ENCODE measurements at places on chromosomes 2 and 18.
A peak's percentile ranks its signal among the peaks of the same experiment; 100 is the strongest.

GRCh38 chr2:135552887-135553286, 21.6 kb downstream of the R3HDM1 start:
- no peak for DNase-seq

DNA sequence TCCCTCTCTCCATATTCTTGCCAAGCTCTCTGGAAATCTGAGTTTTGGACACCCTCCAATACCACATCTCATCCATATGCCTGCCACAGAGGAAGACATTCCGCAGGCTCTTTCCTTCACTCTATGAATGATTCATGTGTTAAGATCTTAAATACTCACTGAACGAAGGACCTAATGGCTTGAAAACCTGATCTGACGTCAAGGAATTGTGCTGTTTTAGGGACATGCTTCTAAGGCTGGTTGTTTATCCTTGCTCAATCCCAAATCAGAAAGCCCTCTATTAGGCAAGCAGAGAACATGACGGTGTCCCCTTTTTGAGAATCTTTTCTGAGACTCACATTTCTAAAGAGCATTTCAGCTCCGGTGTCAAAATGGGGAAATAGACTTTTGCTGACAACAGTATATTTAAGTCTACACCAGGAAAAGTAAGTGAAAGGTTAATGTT, 83.7 kb upstream of the GALNT5 start:
- DNase-seq, result no peak

GRCh38 chr2:30046979-30047378, 99.8 kb upstream of the YPEL5 start:
- no peak for DNase-seq

DNA sequence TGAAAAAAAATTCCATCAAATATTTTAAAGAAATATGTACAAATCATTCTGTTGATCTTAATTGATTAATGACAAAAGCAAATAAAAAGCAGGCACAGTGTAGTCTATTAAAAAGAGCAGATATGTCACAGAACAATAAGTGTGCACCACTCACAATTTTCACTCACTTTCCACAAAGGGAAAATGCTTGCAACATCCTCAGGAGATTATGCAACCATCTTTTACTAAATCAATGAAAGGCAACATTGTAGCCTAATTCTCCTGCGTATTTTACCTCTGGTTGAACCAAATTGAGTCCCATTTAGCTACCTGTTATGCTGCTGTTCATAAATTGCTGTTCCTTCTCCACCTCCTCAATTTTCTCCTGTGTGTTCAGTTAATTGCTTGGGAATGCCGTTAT, 1346.8 kb upstream of the PIK3C3 start:
- DNase-seq, result no peak

GRCh38 chr2:164335128-164335527, 286.2 kb downstream of the GRB14 start:
- no peak for DNase-seq

GRCh38 chr2:27211241-27211942, 449 bp upstream of the ATRAID start:
- DNase-seq, result no peak

GRCh38 chr18:76687304-76687962, 134.9 kb upstream of the ZNF236 start:
- no peak for DNase-seq

GRCh38 chr2:137182071-137182470, 416.7 kb downstream of the THSD7B start:
- DNase-seq, result no peak

DNA sequence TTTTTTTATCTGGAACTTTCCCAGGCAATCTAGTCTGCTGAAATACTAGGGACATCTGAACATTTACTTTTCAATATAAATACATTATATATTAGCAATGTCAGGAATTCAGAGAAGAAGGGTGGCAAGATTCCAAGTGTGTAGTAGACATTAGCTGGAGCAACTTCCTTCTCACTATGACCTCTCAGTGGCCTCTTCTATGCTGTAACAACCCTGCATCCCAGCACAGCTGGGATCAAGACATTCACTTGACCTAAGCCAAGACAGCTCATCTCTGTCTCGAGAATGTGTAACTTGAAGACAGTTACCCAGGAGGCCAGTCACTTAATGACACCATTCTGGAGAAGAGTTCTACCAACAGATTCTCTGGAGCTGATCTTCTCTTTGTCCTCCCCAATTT, 61.7 kb upstream of the RALBP1 start:
- DNase-seq, result no peak

- DNase-seq, result no peak
Observed at GRCh38 chr2:242030226-242030575, 160.7 kb downstream of the RTP5 start.

GRCh38 chr2:228180181-228181097, 1.0 kb downstream of the SPHKAP start:
- no peak for DNase-seq

DNA sequence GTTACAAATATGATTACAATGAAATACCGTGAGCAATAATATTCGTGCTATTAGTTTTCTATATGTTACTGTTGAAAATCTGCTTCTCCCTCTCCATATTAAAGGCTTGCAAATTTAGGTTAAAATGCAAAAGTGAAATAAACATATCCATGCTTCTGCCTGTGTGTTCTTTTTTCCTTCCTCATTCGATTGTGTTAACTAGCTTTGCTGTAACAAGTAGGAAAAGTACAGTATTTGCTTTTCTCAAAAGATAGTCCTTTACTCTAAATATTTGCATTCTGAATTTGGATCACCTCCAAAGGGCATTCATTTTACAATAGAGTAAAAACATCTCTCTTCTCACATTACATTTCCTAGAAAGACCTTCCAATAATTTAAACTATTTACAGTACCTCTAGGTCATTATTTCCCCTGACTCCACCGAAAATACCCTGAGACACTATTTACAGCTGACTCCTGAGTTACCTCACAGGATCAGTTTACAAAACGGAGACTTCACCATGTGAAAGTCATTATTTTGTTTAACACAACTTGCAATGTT, 835.0 kb upstream of the FANCL start:
- no peak for DNase-seq

- no peak for DNase-seq
Observed at GRCh38 chr2:224925810-224926100, 116.5 kb downstream of the DOCK10 start.

- no peak for DNase-seq
Observed at GRCh38 chr2:46937471-46937901, 21.9 kb upstream of the MCFD2 start.

- DNase-seq, result no peak
Observed at GRCh38 chr2:96105152-96105915, 11.0 kb downstream of the ADRA2B start.

GRCh38 chr2:15832849-15833680, 107.3 kb upstream of the MYCN start:
- no peak for DNase-seq

DNA sequence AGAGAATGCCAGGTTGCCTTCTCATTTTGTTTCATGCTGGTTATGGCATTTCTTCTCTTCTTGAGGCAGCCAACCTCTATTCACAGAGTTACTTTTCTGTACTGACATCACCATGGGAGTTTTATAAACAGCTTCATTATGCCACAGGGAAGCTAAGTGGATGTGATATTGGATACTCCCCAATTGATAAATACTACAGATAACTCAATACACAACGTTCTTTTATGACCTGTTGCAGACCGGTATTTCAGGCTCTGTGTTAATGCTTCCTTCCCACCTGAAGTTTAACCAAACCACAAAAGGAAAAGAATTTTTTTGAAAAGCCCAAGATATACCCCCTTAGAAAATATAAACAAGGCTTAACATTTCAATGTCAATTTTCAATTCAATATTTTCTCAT, 258.3 kb upstream of the SOX11 start:
- no peak for DNase-seq

DNA sequence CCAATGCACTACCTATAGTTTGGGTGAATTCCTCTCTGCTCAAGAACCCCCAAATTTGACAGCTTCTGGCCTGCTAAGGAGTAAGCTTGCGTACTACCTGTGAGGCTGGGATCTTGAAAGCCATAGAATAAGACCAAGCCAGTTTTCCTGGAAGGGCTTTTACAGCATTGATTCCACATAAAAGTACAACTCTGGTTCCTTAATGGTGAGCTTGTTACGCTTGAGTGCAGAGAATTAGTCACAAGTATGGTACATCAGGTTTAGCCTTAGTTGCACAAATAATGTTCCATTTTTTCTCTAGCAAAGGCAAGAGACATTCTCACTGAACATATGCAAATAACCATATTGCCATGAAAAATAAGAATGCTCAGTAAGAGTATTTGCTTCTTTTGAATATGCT, 39.1 kb upstream of the STK39 start:
- DNase-seq, result no peak

DNA sequence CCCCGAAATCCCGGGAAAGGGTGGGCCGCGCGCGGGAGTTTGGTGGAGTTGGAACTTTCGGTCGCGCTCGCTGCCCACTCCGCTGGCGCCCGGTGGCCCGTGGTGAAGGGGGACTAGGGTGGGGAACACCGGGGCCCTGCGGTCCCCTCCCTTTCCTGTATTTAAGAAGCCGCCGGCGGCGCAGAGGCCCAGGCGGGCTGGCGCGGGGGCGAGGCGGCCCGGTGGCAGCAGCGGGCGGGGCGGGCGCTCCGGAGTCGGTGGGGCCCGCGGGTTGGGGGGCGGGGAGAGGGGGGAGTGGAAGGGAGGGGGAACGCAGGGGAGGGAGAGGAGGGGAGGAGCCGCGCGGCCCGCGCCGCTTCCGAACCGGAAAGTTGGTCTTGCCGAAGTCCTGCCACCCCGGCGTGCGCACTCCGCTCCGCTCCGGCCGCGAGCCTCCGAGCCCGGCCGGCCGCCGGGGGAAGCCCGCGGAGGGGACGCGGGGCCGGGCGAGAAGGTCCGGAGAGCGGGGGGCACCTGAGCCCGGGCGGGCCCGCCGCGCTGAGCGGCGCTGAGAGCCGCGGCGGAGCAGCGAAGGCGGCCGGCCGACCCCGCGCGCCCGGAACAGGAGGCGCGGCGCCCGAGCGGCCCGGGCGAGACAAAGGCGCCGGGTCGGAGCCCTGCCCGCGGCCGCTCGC, 425 bp upstream of the SALL3 start:
- DNase-seq, result peak; percentile 39

- no peak for DNase-seq
Observed at GRCh38 chr2:190742431-190742830, 93.5 kb downstream of the NAB1 start.

GRCh38 chr2:147025646-147026585, 818.9 kb upstream of the ACVR2A start:
- no peak for DNase-seq

DNA sequence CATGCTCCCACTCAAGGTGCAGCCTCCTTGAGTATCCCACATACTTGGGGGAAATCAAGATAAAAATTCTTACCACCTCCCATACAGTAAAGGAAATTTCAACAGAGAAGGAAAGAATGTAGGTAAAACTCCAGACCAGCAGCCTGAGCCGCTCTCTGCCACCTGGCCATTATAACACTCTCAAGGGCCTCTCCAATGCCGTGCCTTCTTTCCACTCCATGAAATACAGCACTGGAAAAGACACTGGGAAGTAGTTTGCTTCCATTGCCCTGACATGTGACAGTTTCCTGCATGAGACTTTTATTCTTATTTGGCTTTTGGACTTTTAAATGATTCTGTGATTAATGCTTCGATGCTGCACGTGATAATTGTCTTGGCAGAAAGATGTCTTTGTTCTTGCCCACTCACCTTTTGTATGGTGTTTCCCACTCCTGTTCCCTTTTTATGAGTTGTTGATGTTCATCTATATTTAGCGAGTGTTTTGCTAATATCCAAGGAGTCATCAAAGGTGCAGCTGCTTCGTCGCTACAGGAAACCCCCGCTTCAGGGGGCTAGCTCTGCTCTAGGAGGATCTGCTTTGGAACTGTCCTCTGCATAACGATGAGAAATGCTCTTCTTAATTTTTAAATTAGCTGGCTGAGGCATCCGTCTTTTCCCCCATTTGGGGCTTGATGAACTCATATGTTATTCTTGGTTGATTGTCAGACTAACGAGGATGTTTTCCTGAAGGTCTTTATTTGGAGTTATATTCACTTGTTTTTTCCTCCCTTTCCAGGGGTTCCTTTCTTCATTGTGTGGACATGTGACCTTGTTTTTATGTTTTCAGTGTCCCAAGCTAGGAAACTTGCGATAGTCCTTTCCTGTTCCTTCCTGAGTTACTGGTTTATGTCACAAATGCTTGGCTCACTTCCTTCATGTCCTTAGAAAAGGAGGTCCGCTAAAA, 179.4 kb downstream of the TXNL1 start:
- DNase-seq, result peak; percentile 6

GRCh38 chr2:161418275-161418714, 2.2 kb downstream of the TBR1 start:
- no peak for DNase-seq

- no peak for DNase-seq
Observed at GRCh38 chr2:226483745-226484619, 315.6 kb downstream of the IRS1 start.

- no peak for DNase-seq
Observed at GRCh38 chr2:54149638-54150441, 34.4 kb downstream of the ACYP2 start.

- DNase-seq, result no peak
Observed at GRCh38 chr2:20173496-20174402, 51.2 kb downstream of the SDC1 start.

- DNase-seq, result no peak
Observed at GRCh38 chr18:44170208-44170880, 510.3 kb upstream of the SETBP1 start.

DNA sequence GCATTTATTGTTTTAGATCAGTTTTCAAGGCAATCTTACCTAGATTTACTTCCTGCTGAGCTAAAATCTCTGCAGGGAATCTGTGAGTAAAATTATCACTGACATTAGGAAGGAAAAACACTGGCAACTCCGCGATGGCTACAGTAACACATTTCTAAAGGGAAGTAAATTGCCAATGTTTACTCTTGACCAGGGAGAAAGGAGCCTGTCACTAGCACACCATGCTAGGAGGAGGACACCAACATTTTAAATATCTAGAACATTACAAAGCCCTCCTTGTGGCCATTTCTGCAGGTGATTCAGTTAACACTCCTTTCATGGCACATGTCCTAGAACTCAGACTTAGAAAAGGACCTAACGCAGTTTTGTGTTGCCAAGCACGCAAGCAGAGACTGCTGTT, 58.4 kb downstream of the TCF4 start:
- DNase-seq, result no peak

DNA sequence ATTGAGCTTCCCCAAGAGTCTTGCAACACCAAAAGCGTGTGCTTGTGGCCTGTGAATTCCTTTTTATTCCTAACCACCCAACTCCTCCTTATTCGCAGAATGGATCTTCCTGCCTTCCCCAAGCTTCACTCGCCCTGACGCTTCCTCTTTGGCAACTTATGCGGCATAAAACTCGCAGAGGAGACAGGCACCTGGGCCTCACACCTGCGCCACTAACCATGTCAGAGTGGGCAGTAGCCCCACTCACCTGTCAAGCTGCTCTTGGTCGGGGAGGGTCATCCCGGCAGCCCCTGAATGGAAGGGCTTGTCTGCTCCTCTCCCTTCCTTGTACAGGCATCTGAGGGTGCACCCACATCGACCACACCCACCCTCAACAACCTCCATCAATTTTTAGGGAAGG, 106.9 kb upstream of the GPC1 start:
- no peak for DNase-seq

- no peak for DNase-seq
Observed at GRCh38 chr18:13214609-13215008, 4.0 kb upstream of the LDLRAD4 start.

All from putamen (tissue), 1 donor.